Fibroblast of villous mesenchyme (primary cell): ENCODE measurements at places on chromosomes 4 and X. TPM values are rescaled to one million over a fixed set of nuclear protein-coding genes. Genes with fewer than 3 reads are reported as not detected.
A peak's percentile ranks its signal among the peaks of the same experiment; 100 is the strongest.

- DNase-seq = peak; percentile 17
These were observed 5.7 kb upstream of the PPEF1 start for GRCh38 chrX:18701621-18702361.

The ARAF gene
- 17.4 and 23.3 TPM in 2 replicates for total RNA-seq

The PCDH11X gene
- under 0.01 TPM in 1 of 2 replicates, not detected in the other for total RNA-seq

DNA sequence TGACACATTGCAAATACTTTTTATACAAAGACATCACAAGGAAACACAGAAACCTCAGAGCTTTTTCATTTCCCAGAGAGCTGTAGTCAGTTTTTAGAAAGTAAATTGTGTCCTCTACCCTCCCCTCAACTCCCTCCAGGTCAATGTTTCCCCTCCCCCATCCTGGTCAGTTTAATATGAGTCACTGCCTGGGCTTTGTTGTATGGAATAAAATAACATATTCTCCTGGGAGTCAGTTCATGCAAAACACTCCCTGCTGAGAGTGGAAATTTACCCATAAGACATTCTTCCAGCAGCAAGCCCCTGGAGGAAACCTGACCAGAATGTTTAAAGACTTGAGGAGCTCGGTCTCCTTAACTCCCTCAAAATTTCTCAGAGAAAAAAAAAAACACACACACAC is 270.1 kb upstream of the LDB2 start:
- DNase-seq = peak; percentile 77

The FGFBP2 gene
- not detected in 2 replicates for total RNA-seq

The SATL1 gene
- under 0.01 TPM in 1 of 2 replicates, not detected in the other for total RNA-seq

DNA sequence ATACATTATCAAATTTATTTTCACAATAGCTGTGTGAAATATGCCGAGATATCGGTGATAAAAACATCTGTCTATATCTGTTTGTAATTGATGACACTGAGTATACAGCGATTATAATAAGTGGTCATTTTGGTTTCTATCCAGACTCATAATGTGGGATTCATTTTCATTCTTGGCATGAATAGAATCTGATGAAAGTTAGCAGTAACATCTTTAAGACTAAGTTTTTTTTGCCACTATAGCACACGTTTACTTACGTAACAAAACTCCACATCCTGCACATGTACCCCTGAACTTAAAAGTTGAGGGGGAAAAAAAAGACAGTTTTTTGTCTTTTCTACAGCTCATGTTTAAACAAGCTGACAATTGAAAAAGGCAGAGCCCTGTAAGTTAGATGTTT is 86.4 kb downstream of the PPA2 start:
- no peak for DNase-seq

GRCh38 chrX:39750848-39751247 is 346.9 kb downstream of the BCOR start:
- no peak for DNase-seq

DNA sequence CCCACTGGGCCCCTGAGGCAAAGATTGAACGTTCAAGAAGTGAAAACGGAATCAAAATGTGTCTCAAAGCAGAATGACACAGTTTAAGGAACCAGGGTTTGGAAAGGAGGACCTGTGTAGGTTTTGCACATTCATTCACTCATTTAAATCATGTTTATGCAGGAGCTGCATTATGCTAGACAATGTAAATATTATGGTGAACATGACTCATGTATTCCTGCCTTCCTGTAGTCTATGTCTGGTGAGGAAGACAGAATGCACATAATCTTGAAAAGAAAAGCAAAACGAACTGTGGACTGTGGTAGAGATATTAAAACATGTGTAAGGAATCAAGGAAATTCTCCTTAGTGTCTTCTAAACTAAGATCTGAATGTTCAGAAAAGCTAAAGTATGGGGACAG is 311.8 kb upstream of the SMIM31 start:
- DNase-seq = no peak

DNA sequence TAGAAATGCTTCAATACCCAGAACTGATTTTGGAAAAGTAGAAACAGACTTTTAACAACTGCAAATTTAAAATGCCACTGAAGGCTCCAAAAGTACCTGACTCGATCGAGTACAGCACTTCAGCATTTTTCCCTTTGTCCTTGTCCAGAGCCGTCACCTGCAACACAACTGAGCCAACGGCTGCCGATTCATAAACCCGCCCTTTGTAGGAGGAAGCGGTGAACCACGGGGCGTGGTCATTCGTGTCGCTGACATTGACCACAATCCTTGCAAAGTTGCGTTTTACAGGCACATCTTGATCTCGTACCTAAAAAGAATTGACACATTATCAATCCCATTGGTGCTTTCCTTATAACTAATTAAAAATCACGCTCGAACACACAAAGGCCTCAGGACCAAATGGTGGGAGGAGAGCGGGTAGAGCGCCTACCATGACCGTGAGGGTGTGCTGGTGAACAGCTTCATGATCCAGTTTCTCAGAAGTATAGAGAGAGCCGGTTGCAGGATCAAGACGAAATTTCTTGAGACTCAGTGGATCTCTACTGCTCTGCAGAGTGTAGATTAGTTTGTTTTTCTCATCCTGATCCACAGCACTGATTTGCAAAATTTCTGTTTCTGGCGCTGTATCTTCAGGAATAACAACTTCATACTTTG is 72.8 kb upstream of the MTNR1A start:
- DNase-seq = no peak

DNA sequence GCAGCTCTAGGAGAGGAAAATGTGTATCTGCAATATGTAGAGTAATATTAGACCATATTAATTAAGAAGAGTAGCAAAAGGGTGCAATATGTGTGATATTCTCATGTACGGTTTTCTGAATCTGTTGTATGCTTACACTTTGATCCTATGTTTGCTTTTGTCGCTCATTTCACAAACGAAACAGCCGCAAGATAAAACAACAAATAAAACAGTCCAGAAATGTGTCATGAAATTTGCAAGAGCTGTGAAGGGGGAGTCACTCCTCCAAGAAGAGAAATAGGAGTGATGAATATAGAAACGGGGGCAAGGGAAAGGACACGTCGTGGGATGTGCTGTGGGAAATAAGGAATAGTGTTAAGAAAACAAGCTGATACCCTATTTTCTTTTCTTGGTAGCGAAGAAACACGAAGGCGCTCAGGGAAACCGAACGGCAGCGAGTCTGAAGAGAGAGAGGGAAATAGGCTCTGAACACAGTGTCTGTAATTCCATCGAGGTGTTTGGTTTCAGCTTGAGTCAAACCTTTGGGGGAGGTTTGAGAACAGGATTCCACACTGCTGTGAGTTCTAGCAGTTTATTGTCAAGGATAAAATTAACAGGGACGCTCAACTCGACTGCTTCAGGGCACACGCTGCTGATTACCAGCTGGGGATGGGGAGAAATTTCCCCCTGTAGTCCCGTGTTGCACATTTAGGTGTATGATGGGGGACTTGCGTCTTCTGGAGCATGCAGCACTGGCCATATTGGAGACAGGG is 595.6 kb upstream of the TENM3 start:
- peak; percentile 34 for DNase-seq

- DNase-seq = no peak
These were observed 600.7 kb downstream of the ARAP2 start for GRCh38 chr4:35643661-35644060.

DNA sequence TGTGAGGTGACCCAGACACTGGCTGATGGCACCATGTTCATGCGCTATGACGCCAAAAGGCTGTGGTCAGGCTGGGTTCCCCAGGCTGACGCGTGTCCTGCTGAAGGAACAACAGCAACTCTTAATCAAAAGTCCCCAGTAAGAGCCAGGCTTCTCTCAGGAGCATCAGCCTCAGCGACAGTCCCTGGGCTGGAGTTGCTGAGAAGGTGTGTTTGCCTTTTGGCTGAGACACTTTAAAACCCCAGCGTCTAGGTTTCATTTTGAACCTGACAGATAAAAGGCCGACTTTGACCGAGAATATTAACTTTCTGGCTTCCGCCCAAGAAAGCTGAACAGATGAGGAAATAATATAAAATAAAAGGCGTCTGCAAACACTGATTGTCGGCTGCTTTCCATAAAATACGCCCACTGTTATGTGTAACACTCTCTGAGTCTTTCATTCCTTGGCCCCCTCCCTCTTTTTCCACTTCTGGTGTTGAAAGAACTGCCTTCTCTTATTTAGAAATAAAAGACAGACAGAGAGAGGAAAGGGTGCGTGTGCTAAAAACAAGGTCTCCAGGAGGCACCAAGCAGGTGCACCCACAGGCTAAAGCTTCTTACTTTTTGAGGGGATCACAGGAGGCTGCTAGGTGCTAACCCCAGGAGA is 373.6 kb downstream of the MID1IP1 start:
- DNase-seq = peak; percentile 7

GRCh38 chrX:131317326-131317725 is 28.2 kb upstream of the IGSF1 start:
- no peak for DNase-seq

- DNase-seq = peak; percentile 68
These were observed 212.6 kb downstream of the SPOCK3 start for GRCh38 chr4:167021545-167022155.

GRCh38 chr4:169147191-169147590 is 123.6 kb downstream of the SH3RF1 start:
- DNase-seq = no peak

The F9 gene
- total RNA-seq = not detected in 2 replicates

The NKX3-2 gene
- total RNA-seq = under 0.01 and 0.32 TPM in 2 replicates

GRCh38 chrX:68917799-68918198 is 89.0 kb downstream of the EFNB1 start:
- no peak for DNase-seq

DNA sequence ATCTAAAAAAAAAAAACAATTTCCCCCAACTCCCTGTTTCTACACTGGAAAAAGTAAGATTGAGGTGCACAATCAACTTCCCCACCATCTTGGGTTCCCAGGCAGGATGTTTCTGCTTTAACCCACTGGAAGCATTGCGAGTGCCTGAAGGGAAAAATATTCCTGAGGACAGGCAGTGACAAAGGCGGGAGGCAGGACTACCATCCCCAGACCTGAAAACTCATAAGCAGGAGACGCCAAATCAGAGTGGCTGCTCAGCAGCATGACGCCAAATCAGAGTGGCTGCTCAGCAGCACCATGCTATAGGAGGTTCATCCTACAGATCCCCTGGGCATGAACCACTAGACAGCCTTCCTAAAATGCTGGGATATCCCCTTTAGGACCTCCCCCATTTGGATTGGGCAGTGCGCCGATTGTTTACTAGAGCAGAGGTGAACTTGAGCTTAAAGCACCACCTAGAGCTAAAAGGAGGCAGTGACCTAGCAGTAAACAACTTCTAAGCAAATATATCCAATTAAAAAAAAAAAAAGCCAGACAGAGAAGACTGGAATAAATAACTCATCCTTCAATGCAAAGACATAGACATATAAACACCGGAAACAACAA is 35.0 kb upstream of the GK start:
- DNase-seq = no peak

- no peak for DNase-seq
These were observed 1591.7 kb upstream of the ADGRL3 start for GRCh38 chr4:59608466-59608865.

DNA sequence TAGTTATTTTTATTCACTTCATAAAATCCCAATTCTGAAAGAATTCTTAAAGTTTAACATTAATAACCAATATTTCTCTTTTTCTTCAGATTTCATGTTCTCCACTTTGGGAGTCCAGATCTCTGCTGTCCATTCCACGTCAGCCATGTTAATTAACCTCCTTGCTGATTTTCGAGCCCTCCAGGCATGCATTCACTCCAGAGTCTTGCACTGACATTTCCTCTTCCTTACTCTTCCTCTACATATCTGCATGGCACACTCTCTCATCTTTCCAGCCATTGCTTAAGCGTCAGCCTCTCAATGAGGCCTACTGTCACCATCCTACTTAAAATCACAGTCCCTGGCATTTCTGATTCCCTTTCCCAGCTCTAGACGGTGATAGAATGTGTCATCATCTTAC is 144.8 kb downstream of the MAD2L1 start:
- DNase-seq = no peak

GRCh38 chrX:39874202-39874816 is 223.4 kb downstream of the BCOR start:
- DNase-seq = no peak

The AMBN gene
- total RNA-seq = not detected in 2 replicates

The EBP gene
- total RNA-seq = 126 and 200 TPM in 2 replicates

- peak; percentile 21 for DNase-seq
These were observed 128.3 kb downstream of the MAGEE1 start for GRCh38 chrX:76555816-76556215.

GRCh38 chr4:133148690-133149363 is at the start of gene PCDH10:
TSS of gene PCDH10 (plus strand) at chr4:133149294. CDS start at chr4:133150141, 847 bp downstream.
- DNase-seq = peak; percentile 90

DNA sequence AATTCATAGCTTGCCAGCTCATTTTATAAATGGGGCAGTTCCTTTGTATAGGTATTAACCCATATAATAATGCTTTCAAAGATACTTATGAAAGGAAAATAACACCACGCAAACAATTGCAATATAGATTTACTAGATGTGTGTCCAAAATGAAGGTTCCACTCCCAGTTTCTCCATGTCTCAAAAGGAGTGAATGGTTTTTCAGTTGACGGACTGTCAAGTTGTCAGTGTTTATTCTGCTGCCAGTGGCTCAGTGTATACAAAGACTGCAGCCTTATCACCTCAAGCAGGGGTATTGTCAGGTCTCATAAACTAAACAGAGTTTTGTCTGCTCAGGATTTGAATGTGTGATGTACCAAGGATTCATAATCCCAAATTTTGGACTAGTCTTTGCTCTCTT is 585.3 kb upstream of the ATOH1 start:
- no peak for DNase-seq

The KLF3 gene
- total RNA-seq = 22.2 and 24.2 TPM in 2 replicates

GRCh38 chr4:98625399-98625798 is 33.0 kb downstream of the TSPAN5 start:
- no peak for DNase-seq

- DNase-seq = no peak
These were observed 2.2 kb downstream of the PLXNA3 start for GRCh38 chrX:154460326-154460725.

DNA sequence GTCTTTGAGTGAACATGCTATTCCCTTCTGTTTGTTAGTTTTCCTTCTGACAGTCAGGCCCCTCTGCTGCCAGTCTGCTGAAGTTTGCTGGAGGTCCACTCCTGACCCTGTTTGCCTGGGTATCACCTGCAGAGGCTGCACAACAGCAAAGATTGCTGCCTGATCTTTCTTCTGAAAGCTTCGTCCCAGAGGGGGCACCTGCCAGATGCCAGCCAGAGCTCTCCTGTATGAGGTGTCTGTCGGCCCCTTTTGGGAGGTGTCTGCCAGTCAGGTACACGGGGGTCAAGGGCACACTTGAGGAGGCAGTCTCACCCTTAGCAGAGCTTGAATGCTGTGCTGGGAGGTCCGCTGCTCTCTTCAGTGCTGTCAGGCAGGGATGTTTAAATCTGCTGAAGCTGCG is 456.9 kb upstream of the HTR2C start:
- no peak for DNase-seq
